ENCODE measurements at places on chromosomes 5 and 9. TPM values are rescaled to one million over a fixed set of nuclear protein-coding genes. Genes with fewer than 3 reads are reported as not detected.

ADAMTS19 gene
- total RNA-seq = 18.0 TPM

- DNase-seq = no peak
These were observed 22.6 kb upstream of the IQGAP2 start for GRCh38 chr5:76380346-76381066.

- DNase-seq = no peak
These were observed 725.3 kb upstream of the PTPRD start for GRCh38 chr9:11338130-11338529.

- DNase-seq = peak; percentile 59
These were observed 34.8 kb downstream of the BOD1 start for GRCh38 chr5:173581408-173582215.

DNA sequence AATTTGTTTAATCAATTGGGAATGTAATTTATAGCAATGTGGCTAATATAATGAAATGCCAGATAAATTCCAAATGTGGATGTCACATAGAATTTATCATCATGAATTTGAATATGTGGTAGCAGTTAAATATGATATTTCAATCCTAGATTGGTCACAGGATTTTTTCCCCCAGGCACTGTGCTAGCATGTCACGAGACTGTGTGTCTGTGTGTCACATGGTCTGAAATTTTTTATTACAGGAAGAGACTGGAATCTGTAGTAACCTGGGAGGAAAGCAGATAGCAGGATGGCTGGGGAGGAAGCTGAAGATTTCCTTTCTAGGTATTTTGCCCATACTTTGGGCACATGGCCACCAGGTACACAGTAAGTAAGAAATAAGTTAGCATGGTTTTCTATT is 35.4 kb upstream of the MSH3 start:
- no peak for DNase-seq

All from stomach (tissue), 19 donors.